ENCODE measurements at places on chromosomes 5 and 9.
A peak's percentile ranks its signal among the peaks of the same experiment; 100 is the strongest.

GRCh38 chr5:125394661-125395280 is 648.3 kb upstream of the ZNF608 start:
- DNase-seq: no peak

DNA sequence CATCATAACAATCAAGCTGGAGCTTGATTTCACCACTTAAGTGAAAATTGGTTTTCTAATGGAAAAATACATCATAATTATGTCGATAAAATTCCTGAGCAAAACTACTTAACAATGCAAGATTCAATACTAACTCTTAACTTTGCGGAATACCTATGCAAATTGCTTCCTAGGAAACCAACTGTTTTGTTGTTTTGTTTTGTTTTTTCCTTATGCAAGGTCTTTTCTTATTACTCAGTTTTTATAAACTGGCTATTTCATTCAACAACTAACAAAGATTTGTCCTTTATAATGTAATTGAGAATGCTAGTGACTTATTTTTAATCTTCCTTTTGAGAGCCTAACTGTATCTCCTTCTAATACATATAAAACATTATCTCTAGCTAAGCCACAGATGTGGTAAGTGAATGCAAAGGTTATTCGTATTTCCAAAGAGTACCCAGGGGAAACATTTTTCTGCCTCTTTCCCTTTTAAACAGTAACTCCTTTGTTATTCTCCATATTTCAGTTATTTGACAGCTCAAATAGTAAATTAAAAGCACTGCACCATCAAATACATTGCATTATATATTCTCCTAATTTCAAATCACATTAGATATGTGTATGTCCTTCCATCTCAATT is 609.4 kb downstream of the SLCO4C1 start:
- DNase-seq: no peak

- DNase-seq: no peak
Observed at GRCh38 chr9:93645149-93645889, 68.9 kb downstream of the PHF2 start.

DNA sequence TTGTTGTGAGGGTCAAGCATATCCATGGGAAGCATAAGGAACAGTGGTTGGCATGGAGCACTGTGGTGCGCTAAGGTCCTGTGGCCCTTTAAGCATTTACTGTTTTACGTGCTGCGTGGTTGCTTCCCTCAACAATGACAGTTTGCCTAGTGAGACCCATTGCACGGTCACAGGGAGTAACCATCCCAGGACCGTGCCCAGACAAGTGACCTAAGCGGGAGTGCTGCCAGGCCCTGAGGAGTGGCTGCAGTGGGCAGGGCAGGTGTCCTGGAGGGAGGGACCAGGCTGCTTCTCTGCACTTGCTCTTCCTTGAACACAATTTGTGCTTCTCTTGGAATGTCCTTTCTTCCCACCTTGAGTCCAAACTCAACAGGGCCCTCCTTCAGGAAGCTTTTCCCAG is 64.6 kb downstream of the RGS3 start:
- DNase-seq: peak; percentile 66

GRCh38 chr5:127987354-127988145 is 96.0 kb upstream of the SLC12A2 start:
- no peak for DNase-seq

- DNase-seq: no peak
Observed at GRCh38 chr5:171543148-171543815, 123.8 kb downstream of the FGF18 start.

DNA sequence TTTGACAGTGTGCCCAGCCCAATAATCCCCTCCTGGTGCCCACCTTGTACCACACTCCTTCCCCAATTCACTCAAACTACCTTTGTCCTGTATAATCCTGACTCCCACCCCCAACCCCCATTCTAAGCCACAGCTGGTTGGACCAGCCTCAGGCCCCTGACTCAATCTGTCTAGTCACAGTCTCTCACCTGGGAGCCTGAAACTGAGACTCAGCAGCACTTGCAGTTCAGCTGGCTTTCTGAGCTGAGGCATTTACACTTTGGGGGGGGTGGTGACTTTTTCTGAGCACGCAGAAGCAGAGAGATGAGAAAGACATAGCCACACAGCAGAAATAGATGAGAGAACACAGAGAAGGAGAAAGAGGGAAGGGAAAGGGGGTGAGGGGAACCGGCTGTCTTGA is 247.3 kb downstream of the MAN2A1 start:
- no peak for DNase-seq

- no peak for DNase-seq
Observed at GRCh38 chr5:53111139-53111538, 1.6 kb upstream of the MOCS2 start.

DNA sequence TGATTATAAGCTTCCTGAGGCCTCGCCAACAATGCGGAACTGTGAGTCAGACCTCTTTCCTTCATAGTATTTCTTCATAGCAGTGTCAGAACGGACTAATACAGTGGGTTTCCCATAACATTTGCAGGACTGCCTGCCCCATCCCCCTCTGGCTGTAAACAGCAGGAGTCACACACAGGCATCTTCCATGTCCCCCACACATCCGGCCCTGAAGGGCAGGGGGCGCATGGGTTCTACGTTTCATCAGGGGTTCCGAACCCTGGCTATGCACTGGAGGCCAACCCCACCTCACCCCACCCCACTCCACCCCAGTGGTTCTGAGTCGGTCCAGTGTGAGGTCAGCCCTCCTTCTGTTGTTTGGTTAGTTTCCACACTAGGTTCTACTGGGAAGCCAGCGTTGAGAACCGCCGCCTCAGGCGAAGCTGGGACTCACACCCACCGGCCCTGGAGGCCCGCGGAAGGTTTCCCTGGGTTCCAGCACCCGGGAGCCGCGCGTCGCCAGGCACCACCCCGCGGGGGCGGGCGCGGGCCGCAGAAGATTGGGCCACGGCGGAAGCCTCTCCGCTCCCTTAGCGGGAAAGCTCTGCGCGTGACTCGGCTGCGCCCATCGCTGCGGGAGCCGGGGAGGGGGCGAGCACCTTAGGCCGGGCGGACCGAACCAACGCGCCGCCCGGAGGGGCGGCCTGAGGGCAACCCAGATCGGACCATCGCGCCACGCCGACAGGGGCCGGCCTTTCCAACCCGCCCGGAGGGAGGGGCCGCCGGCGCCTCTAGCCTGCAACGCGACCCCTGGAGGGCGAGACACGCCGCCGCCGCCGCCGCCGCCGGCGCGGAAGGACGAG is at the start of gene RUSC2:
TSS of gene RUSC2 (plus strand) at position 799 of the 842 bp plus-strand sequence. CDS start 56,411 bp downstream, outside the sequence.
- DNase-seq: peak; percentile 75

- no peak for DNase-seq
Observed at GRCh38 chr5:174177531-174177930, 132.0 kb downstream of the NSG2 start.

DNA sequence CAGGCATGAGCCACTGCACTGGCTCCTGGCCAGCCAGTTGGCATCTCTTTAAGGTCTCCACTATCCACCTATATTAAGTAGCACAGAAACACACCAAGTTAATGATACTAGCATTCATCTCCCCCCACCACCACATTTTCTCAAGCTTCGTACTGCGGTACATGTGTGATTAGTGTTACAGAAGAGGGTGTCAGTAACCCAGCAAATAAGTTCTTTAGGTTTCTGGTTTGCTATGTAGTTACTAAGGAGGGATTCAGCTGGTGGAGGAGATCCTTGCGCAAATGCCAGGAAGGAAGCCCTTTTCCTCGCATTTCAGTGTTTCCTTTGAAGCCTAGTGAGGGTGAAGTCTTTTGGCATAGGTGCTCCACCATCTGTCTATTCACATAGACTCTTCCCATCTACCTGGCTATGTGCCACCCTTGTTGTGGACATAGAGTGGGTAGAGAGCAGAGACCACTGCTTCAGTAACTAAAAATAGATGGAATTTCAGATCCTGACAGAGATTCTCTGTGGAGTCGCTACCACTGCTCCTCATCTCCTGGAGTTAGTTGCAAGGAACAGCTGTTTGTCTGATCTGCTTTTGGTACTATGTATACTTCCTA is 16.7 kb downstream of the UBE2D2 start:
- no peak for DNase-seq

GRCh38 chr5:32802764-32803163 is 91.6 kb downstream of the NPR3 start:
- no peak for DNase-seq

DNA sequence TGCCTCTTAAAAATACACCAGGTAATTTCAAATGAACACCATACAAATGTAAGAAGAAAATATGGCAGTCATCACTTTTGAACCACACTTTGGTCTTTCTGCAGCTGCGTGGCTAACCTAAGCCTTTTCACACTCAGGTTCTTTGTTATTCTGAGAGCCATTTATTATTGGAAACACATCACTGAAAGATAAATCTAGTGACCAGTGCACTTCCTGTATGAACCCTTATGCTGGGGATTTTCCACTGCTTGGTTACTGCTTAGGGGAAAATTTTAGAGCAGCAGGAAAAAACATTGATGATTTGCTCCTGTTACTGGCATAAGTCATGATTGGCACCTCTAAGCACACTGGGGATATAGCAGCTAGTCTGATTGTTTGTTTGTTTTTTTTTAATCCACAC is 58.6 kb upstream of the RANBP3L start:
- no peak for DNase-seq

DNA sequence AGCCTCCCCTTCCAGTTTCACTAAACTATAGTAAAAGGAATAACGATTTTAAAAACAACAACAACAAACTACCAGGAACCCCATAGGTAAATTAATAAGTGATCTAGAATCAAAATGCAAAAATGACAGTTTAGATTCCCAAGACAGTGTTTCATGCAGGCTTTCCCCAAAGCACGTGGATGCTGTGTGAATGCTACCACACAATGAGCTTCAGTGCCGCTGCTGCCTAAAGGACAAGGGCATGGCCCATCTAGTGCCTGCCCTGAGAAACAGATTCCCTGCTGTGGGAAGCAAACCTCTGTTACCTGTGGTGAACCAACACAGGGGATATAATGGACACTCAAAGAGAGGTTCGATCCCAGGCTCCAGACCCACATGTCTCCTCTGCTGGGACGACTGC is 23.7 kb upstream of the CKMT2 start:
- no peak for DNase-seq

All from mucosa of gallbladder (tissue), 1 donor.